ENCODE measurements at places on chromosomes 1 and 21.

- DNase-seq, result no peak
These were observed 63.7 kb upstream of the ABCG1 start for GRCh38 chr21:42155045-42155855.

GRCh38 chr21:42618707-42619102, 34.7 kb upstream of the PDE9A start:
- no peak for DNase-seq

- DNase-seq, result no peak
These were observed 1.6 kb upstream of the KDF1 start for GRCh38 chr1:26961826-26962225.

DNA sequence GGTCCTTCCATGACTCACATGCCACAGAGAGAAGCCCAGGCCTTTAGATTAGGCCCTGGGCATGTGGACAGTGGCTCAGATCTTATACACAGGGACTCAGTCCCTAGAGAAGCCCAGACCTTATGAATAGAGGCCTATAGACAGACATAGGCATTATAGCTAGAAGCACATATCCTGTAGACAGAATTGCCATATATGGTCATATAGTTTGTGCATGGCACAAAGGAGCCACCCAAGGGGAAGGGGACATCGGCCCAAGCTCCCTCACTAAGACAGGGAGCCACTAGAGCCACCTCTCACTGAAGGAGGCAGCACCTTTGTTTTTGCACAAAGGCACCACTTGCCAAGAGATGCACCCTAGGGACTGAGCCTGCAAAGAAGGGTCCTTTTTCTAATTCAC, 2.3 kb upstream of the EFNA3 start:
- DNase-seq, result no peak

DNA sequence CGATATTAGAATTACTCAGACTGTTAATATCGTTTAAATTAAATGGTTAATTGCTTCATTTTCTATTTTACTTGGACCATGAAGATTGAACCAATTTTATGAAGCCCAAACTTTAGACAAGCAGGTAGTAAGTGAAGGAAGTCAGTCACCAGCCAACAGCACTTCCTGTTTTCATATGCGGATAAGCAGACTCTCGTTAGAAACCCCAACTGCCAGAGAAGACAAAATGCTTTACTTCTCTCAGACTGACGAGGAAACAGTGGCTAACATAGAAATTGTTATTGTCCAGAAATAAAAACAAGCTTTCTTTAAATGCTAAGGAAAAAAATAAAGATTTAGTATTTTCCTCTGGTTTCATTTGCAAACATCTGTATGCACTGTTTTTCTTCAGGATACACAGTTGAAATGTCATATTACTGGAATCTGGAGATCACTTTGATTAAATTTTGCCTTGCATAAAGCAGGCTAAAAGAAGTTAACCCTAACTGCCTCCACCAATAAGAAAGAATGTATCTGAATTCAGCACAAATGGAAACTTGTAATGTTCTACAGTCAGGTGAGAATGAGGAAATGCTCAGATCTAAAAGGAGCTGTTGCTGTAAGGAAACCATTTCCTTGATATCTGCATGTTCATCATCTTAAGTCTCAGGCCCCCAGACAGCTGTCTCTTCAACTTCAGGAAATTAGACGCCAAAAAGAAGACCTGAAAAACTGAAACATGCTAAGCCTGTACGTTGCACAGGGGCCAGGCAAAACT, 129.8 kb upstream of the SAMSN1 start:
- no peak for DNase-seq

DNA sequence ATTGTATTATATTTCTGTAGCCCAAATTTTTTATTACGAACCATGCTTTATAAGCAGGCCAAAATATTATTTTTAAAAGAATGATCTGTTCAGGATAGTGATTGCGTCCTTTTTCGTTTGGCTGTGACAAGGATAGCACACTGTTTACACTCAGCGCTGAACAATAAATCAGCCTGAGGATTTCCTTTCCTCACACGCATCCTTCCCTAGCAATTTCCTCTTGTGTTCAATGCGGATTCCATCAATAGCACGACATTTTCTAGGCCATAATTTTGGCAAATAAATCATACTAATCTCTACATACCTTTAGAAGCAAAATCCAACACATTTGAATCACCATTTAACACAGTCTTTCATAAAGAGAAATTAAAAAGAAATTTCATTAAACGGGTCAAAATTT, 1.6 kb upstream of the VAV3 start:
- DNase-seq, result no peak

GRCh38 chr1:227779685-227780084, 35.8 kb upstream of the PRSS38 start:
- DNase-seq, result no peak

DNA sequence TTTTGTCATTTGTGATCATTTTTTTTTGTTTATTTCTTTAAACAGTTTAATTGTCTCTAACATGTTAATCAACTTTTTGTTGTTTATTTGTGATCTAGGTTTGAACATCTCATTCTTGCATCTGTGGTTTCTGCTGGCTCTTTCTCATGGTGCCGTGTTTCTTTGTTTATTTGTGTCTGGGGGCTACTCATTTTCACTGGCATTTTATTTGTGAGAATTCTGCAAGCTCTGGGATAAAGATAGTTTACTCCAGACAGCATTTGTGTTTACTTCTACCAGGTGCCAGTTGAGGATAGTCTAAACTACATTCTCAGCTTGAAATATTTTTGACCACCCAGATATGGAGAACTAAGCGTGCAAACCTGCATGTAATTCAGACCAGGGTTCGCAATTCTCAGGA, 508.6 kb downstream of the KIF26B start:
- DNase-seq, result no peak

- no peak for DNase-seq
These were observed 125.1 kb downstream of the MRPS6 start for GRCh38 chr21:34198231-34199120.

GRCh38 chr21:27035791-27036190, 68.9 kb upstream of the ADAMTS5 start:
- no peak for DNase-seq

DNA sequence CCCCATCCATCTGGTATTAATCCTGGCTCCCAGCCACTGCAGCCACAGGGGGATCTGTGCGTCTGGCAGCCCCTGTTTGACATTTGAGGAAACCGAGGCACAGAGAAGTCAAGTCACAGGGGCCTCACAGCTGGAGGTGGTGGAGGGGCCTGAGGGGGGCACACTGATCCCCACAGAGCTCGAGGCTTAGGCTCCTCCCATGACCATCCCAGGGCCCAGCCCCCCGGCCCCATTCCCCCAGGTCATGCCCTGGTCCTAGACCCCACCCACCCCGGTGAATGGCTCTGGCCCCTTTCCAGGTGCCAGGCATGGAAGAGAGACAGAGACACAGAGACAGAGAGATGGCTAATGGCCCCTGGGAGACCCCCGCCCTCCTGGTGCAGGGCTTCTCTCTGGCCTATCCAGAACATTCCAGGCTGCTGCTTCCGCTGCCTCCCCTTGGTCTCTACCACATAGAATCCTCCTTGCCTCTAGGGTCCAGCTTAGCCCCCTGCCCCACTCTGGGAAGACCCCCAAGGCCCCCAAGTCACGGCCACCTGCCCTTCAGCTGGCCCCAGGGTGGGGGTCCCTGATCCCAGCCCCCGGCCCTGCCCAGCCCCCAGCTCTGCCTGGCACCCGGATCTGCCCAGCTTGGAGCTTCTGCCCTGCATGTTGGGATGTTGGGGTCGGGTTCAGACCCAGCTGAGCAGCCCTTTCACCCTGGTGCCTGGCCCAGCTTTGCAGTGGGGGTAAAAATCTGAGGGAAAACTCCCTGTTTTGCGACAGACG, 29.2 kb upstream of the LRRC3 start:
- no peak for DNase-seq

DNA sequence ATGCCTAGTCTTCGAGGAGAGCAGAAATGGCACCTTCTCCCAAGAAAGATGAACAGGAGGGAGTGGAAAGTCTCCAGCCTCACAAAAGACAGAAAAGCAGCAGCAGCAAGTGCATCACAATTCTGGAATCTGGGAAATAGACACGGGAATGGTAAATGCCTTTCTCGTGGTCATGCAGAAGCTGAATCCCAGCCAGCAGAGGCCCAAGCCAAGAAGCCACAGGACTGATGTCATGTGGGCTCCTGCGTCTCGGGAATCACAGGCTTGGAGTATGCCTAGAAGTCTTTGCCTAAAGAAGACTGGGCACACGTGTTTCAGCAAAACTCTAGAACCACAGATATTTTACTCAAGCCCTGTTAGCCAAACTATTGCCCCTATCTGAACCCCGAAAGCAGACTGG, 260.3 kb upstream of the PLD5 start:
- DNase-seq, result no peak

DNA sequence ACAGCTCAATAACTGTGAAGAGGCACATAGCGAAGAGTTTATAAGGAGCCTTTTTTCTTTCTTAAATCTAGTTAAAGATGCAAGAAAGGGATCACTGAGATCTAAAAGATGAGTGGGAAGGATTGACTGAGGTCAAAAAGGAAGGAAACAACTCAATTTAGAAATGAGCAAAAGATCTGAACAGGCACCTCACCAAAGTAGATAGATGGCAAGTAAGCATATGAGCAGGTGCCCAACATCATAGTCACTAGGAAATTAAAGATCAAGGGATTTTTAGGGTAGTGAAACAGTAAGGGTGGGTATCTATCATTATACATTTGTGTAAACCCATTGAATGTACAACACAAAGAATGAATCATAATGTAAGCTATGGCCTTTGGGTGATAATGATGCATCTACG, 44.6 kb upstream of the CSF1 start:
- no peak for DNase-seq

- DNase-seq, result no peak
These were observed 35.1 kb downstream of the LRRC38 start for GRCh38 chr1:13478692-13479091.

GRCh38 chr1:194378517-194378916, 1192.1 kb upstream of the B3GALT2 start:
- no peak for DNase-seq

DNA sequence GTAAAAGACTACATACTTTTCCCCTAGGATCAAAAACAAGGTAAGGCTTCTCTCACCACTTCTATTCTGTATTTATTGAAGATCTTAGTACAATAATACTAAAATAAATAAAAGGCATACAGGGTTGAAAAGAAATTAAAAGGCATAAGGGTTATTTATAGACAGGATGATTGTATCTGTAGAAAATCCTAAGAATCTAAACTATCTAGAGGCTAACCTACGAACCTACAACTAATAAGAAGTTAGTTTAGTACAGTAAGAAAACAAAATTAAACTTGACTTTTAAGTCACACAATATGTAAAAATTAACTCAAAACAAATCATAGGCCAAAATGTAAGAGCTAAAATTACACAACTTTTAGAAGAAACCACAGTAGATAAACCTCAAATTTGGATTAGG, 50.4 kb upstream of the ADAM30 start:
- DNase-seq, result no peak

DNA sequence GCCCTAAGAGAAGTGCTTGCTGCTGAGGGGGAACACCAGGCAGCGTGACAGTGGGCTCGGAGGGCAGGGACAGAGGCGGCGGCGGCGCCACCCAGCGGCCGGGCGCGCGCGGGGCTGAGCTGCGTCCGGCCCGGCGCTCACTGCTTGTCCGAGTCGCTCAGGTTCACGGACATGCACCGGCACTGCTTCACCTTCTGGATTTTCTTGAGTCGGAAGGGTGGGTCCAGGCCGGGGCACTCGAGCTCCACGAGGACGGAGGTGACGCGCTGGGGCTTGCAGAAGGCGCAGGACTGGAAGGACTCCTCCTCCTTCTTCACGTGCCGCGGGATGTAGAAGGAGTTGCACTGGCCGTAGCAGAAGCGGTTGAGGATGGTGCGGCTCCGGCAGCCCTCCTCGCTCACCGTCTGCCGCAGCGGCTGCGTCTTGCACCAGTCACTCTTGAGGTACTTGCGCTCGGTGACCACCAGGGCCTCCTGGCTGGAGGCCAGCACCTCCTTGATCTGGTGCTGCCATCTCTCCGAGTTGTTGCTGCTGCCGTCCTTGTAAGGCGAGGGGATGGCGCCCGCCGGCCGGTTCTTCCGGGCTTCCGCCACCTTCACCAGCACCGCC, 119.0 kb downstream of the GREM2 start:
- DNase-seq, result no peak

DNA sequence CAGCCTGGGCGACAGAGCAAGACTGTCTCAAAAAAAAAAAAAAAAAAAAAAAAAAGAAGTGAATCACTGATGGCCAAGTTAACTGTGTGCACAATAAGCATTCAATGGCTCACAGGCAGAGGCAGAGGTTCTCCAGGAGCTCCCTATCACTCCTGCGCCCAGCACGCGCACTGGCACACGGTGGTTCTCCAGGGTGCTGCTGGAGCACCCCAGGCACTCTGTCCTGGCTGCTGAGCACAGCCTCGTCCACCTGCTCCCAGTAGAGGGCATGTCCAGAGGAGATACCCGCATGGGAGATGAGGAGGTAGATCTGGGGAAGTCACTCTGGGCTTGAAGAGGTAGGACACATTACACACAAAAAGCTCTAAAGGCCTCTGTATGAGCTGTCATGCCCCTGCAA, 21.5 kb upstream of the NUP133 start:
- DNase-seq, result no peak

- DNase-seq, result no peak
These were observed 86.7 kb upstream of the C1orf174 start for GRCh38 chr1:3986686-3987218.

DNA sequence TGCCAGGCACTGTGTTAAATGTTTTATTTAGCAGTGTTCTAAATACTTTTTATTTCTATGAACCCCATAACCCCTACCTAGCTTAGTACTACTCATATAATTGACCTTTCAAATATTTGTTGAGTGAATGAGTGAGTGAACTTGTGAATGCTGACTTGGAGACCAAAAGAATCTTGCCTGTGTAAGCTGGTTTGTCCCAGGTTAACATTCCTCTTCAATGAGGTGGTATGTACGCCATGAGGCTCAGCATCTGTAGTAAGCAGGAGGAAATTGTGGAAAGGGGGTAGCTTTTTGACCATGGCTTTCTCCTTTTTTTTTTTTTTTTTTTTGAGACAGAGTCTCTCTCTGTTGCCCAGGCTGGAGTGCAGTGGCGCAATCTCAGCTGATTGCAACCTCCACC, 14.6 kb downstream of the MED18 start:
- no peak for DNase-seq

DNA sequence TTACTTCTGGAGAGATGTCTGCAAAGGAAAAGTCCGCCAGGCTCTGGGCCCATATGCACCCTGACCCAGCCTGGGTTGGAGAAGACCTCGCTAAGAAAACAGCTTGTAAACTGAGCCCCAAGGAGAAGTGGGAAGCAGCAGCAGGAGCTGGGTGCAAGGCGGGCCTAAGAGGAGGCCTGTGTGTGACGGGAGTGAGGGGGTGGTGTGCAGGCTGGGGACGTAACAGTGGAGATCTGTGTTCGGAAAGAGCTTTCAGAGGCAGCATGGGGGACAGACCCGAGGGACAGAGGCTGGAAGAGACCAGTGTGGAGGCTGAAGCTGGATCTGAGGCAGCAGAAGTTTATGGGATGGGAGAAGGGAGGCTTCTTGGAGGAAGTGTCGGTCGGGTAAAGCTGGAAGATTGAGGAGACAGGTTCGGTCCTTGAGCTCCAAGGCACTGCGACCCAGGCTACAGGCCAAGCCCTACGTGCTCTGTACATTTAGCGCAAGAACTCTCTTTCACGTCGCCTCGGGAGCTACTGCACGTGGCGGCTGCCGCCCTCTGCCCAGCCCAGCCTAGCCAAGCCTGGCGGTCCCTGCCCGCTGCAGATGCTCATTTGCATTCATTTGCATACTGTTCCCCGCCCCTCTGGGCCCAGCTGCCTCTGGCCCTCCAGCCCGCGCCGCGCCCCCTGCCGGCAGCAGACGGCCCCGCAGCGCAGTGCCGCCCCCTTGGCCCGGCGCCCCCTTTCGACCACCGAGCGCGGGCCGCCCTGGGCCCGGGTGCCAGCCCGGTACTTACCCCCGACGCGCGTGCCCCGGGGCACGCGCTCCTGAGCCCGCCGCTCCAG, 6.3 kb downstream of the HPCA start:
- DNase-seq, result no peak
